ENCODE measurements at places on chromosomes 16 and 17.

DNA sequence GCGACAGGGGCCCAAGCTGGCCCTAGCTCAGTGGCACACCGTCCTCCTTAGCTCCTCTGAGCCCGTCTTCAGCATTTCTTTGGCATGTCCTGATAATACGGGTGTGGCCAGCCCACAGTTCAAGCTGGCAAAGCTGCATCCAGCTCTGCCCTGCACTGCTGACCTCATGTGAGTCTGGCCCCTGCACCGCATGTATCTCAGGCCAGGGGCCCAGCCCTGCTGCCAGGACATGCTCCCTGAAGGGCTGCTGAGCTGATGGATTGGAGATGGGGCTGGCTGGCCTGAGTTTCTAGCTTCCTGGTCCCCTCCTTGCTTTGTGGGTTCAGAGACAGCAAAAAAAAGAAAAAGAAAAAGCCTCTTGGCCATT, 2.4 kb downstream of the DOC2B start:
- peaks cover 7% of the 10 kb centered on the region for H3K36me3 ChIP-seq
- peaks cover 33% of the 10 kb centered on the region for H3K4me1 ChIP-seq
- no peak overlapping the region for H3K4me3 ChIP-seq
- H3K27ac ChIP-seq: no peak overlapping the region
- H3K27me3 ChIP-seq: peaks cover 11% of the 10 kb centered on the region
- DNase-seq: no peak

- no peak overlapping the region for H3K4me3 ChIP-seq
- peaks cover 62% of the 10 kb centered on the region for H3K27me3 ChIP-seq
- no peak overlapping the region for H3K27ac ChIP-seq
- no peaks in the 10 kb centered on the region for H3K36me3 ChIP-seq
These were observed 42.4 kb downstream of the CD300LF start for GRCh38 chr17:74670329-74670728.

DNA sequence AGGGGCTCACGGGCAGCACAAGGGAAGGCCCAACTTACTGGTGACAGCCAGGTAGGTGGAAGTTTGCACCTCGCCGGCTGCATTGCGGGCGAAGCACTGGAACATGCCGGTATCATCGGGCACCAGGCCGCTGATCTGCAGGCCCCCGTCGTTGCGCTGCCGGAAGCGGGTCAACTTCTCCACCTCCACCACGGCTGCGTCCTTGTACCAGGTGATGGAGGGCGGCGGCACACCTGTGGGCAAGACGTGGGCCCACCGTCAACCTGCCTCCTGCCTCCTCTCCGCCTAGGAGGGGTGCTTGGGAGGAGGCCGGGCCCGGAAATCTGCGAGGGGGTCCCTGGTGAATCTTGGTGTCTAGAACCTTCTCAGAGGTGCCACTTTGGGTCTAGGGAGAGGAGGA, 123.6 kb upstream of the CDC42EP4 start:
- H3K27ac ChIP-seq: no peak overlapping the region
- no peaks in the 10 kb centered on the region for H3K27me3 ChIP-seq
- DNase-seq: no peak
- H3K36me3 ChIP-seq: peaks cover 41% of the 10 kb centered on the region
- H3K4me1 ChIP-seq: peaks cover 5% of the 10 kb centered on the region
- no peak overlapping the region for H3K4me3 ChIP-seq

- H3K27me3 ChIP-seq: no peaks in the 10 kb centered on the region
- DNase-seq: no peak
- no peak overlapping the region for H3K4me3 ChIP-seq
- H3K36me3 ChIP-seq: peaks cover 88% of the 10 kb centered on the region
- H3K27ac ChIP-seq: no peak overlapping the region
- H3K4me1 ChIP-seq: no peaks in the 10 kb centered on the region
These were observed 568 bp upstream of the CCDC154 start for GRCh38 chr16:1444730-1445517.

DNA sequence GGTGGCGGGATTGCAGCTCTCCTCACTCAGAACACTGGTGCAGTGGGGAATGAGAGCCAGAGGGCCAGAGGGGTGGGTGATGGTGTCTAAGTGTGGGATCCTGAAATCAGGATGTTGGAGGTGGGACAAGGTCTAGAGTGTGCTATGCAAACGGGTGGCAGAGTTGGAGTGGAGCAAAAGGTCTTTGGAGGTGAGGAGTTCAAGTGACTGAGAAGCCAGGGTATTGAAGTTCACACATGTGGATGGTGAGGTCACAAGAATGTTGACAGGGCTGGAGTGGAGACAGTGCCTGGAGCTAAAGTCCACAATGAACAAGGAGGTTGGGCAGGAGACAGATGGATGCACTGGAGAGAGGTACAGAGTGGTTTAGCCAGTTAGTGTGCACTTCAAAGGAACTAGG, 38.3 kb upstream of the MAP3K14 start:
- H3K4me1 ChIP-seq: no peaks in the 10 kb centered on the region
- no peaks in the 10 kb centered on the region for H3K27me3 ChIP-seq

DNA sequence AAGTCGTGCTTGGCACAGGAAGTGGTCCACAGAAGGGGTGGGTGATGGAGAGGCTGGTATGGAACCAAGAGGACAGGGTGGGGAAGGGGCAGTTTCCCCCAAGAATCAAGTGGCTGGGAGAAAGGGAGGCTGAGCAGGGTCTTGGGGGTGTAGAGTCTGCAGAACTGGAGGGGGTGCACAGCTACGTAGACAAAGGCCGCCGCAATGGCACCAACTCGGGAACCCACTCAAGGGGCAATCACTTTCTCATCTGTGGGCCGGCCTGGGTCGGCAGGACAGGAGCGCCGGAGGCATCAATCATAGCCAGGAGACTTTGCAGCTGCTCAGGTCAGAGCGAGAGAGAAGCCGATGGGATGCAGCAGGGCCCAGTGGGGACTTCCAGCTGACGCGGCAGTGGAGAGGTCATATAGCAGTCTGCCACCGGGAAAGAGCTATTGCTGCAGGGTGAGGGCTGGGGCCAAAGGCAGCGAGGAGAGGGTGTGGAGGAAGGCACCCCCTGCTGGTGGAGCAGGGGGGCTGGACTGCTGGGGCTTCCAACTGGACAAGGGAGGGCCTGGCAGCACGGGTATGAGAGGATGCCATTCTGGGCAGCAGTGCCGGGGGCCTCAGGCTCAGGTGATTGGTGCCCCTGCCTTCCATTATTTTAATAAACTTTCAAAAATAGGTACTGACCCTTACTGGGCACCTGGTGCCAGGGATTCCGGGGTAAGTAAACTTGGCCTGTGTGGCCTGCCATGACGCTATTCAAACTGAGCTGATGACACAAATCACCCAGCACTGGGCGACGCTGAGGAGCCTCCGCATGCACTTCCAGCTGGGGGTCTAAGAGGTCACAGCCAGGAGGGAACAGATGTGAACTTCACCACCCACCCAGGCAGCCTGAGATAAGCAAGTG, 52.5 kb upstream of the MTSS2 start:
- peaks cover 53% of the 10 kb centered on the region for H3K36me3 ChIP-seq
- H3K27me3 ChIP-seq: no peaks in the 10 kb centered on the region
- peaks cover 57% of the 10 kb centered on the region for H3K4me1 ChIP-seq
- H3K4me3 ChIP-seq: no peak overlapping the region

DNA sequence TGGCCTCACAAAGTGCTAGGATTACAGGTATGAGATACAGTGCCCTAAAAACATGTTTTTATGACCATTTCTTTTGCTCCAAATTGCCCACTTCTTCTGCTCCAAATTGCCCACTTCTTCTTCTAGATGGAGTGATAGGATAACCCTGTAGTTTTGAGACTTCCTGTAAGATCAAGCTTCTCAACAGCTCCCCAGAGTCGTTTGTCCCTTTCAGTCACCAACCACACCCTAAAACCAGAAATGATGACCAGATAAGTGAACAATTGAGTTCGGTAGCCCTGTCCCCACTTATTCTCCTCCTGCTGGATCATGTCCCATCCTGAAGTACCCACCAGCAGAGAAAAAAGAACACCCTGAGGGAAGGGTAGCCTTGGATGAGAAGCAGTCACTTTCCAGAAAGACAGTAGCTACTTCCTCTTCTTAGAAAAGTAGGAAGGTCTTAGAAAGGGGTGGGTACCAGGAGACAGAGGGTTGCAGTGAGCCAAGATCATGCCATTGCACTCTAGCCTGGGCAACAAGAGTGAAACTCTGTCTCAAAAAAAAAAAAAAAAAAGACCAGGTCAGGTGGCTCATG, 2.5 kb downstream of the ODAD4 start:
- peaks cover 9% of the 10 kb centered on the region for H3K4me1 ChIP-seq
- H3K27me3 ChIP-seq: no peaks in the 10 kb centered on the region
- peaks cover 26% of the 10 kb centered on the region for H3K36me3 ChIP-seq
- H3K4me3 ChIP-seq: no peak overlapping the region
- no peak for DNase-seq
- no peak overlapping the region for H3K27ac ChIP-seq

DNA sequence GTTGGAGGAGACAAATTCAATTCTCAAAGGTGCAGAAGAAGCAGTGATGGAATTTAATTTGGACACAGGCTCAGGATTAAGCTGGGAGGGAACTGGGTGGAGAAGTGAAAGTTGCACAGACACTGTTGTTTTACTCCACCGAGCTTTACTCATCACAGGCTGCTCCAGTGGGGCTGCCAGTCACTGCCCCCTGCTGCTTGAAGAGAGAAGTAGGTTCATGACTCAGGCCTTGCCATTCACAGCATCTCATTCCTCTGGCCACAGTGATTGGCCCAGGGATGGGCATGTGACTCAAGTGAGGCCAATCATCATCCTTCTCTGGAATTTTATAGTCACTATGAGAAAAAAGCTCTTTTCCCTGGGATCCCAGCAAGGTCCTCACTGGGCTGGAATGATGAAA, 11.8 kb downstream of the GNAO1 start:
- peaks cover 4% of the 10 kb centered on the region for H3K36me3 ChIP-seq
- no peak overlapping the region for H3K27ac ChIP-seq
- H3K4me3 ChIP-seq: no peak overlapping the region

DNA sequence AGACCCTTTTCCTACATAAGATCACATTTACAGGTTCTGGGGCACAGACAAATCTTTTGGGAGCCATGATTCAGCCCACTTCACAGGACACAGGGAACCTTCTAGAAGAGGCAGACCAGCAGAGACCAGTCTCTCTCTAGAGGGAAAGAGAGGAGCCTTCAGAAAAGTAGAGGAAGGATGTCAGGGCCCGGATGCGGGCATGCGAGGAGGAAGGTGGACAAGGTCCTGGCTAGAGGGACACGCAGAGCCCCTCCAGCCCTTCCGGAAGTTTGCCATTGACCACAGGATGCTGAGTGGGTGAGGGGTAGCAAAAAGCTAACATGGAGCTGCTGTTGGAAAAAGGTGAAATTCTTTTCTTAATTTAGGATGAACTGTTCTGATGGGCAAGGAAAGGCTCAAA, 55.8 kb upstream of the MEAK7 start:
- H3K36me3 ChIP-seq: peaks cover 26% of the 10 kb centered on the region
- DNase-seq: no peak
- H3K27ac ChIP-seq: no peak overlapping the region
- H3K27me3 ChIP-seq: no peaks in the 10 kb centered on the region
- H3K4me1 ChIP-seq: peaks cover 8% of the 10 kb centered on the region

DNA sequence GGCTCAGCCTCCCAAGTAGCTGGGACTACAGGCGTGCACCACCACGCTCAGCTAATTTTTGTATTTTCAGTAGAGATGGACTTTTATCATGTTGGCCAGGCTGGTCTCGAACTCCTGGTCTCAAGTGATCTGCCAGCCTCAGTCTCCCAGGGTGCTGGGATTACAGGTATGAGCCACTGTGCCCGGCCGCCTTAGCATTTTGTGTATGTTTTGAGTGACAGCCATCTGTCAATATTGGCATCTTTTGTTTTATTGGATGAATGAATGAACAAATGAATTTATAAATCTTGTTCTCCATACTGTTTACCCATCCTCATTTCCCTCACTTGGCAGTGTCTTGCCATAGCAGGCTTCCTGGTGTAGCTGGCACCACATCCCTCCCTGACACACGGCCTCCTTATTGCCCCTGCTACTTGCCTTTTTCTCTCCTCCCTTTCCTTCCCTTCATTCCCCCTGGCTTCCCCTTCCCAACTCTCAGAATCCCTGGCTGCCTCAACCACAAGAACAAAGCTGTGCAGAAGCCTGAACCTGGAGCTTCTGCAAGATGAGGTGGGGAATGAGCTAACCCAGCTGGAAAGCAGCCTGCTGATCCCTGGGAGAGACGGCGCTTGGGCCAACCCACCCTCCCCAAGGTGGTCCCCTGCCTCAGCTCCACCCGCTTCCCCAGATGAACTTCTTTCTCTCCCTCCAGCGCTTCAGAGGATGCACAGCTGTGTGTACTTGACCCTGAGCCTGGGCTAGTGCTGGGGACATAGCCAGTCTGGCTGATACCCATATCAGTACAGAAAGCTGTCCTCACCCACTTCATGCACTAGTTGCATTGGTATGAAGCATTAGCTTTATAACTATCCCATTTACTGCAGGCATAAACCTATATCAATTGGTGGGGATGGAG, 34.3 kb downstream of the WNT9B start:
- DNase-seq: no peak
- no peaks in the 10 kb centered on the region for H3K4me1 ChIP-seq
- no peak overlapping the region for H3K27ac ChIP-seq
- H3K27me3 ChIP-seq: no peaks in the 10 kb centered on the region

DNA sequence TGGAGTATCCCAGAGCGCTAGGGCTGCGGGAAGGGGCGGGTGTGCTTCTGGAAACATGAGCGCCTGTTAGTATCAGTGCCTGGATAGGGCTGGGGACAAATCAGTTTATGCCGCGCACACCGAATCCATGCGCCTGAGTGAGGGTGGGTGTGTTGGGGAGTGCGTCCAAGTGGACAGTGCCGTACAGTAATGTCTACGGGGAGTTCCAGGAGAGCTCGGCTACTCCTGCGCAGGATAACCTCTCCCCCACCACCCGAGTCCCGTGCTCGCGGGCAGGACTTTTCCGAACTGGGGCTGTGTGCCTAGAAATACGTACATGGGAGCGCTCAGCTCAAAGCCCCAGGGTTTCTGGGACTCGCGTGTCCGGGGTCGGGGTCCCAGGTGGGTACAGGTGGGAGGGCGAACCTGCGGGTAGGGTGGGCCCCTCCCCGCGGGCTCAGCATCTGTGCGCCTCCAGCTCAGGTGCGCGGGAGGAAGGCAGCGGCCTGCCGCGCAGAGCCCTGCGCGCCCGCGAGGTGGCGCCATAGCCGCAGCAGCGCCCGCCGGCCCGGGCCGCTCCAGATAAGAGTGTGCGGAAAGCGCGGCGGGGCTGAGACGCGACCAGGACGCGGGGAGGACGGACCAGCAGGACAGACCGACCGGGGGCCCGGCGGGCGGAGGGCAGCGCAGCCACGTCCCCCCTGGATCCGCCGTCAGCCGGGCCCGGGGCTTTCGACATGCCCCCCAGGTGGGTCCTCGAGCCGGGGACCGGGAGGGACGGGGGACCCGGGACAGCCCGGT, at the start of gene HIC1:
Gene HIC1 (plus strand): TSS at position 592 of the 780 bp plus-strand sequence. CDS start 1,588 bp downstream, outside the sequence.
- peak within 1 kb of the TSS; percentile 33 for H3K4me3 ChIP-seq
- peaks cover 43% of the 10 kb centered on the region for H3K4me1 ChIP-seq
- peak within 1 kb of the TSS; percentile 79 for H3K27ac ChIP-seq
- DNase-seq: no peak
- H3K36me3 ChIP-seq: peaks cover 16% of the 10 kb centered on the region
- H3K27me3 ChIP-seq: peaks cover 56% of the 10 kb centered on the region

- H3K27me3 ChIP-seq: no peaks in the 10 kb centered on the region
- no peak overlapping the region for H3K4me3 ChIP-seq
- peaks cover 29% of the 10 kb centered on the region for H3K36me3 ChIP-seq
- H3K27ac ChIP-seq: no peak overlapping the region
- no peak for DNase-seq
These were observed 56.9 kb downstream of the TRIM37 start for GRCh38 chr17:59049798-59050197.

- peaks cover 63% of the 10 kb centered on the region for H3K4me1 ChIP-seq
- DNase-seq: no peak
- H3K36me3 ChIP-seq: peaks cover 17% of the 10 kb centered on the region
- peak overlapping the region; percentile 63 for H3K4me3 ChIP-seq
- H3K27me3 ChIP-seq: no peaks in the 10 kb centered on the region
These were observed 833 bp downstream of the WSCD1 start for GRCh38 chr17:6070913-6071511.

GRCh38 chr16:1385232-1385631, 29.3 kb downstream of the UNKL start:
- peaks cover 82% of the 10 kb centered on the region for H3K36me3 ChIP-seq
- no peak for DNase-seq
- no peaks in the 10 kb centered on the region for H3K27me3 ChIP-seq
- no peak overlapping the region for H3K4me3 ChIP-seq
- H3K27ac ChIP-seq: no peak overlapping the region
- H3K4me1 ChIP-seq: peaks cover under 1% of the 10 kb centered on the region
